ENCODE measurements at places on chromosomes 1 and 21.

DNA sequence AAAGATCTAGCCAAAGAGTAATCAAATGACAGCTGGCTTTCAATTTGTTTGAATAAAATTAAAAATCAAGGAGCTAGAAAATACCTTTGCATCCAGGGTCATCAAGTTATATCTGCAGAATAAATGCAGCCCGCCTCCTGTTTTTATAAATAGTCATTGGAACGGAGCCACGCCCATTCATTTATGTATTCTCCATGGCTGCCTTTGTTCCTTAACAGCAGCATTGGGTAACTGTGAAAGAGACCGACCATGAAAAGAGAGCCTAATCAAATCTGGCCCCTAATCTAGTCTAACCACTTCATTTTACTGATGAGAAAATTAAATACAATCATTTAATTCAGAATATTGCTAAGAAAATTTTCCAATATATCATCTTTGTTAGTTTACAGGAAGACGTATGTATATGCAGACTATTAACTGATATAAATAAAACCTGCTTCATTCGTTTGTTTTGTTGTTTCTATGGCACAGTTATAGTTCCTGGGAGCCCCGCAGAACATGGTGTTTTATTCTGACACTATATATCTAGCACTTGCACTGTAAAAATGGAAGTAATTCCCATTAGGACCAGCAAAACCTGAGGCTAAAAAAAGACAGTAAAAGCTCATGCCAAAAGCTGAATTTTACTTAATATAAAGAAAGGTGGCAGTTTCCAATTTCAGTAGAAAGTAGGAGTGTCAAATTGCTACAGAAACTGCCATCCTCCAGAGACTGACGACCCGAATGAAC is 111.8 kb upstream of the PALMD start:
- no peak for DNase-seq

GRCh38 chr1:218604217-218604616 is 259.1 kb downstream of the TGFB2 start:
- DNase-seq = no peak

DNA sequence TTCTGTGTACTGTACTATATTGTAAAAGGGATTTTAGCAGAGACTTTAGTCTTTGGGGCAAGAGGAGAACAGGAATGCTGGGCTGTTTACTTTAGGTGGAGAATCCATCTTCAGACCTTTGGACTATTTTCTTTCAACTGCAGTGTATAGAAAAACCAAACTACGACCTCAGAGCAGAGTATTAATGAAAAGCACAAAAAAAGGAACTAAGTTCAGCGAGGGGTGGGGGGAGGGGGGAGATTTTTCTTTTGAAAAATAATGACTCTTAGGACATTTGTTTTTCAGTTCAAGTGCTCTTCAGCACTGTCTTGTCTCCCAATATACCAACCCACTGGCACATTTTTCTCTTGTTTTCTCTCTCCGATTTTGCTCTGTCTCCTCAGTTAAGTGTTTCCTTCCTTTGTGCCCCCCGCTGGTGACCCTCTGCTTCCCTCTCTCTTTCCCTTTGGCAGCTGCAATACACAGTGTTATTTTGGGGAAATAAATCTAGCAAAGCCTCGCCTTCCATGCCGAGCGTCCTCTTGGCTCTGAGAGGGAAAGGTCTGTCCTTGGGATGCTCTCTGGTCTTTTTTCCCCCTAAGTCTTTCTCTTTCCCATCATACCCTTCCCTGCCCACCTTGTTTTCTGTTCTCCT is 44.8 kb downstream of the ACP6 start:
- no peak for DNase-seq

GRCh38 chr1:186091222-186091720 is 283.8 kb downstream of the TPR start:
- no peak for DNase-seq

- no peak for DNase-seq
Measured at GRCh38 chr1:166470014-166470413, 303.2 kb upstream of the FAM78B start.

GRCh38 chr1:192489748-192490147 is 85.8 kb upstream of the RGS1 start:
- DNase-seq = no peak
